ENCODE measurements at places on chromosomes 3 and 15.

DNA sequence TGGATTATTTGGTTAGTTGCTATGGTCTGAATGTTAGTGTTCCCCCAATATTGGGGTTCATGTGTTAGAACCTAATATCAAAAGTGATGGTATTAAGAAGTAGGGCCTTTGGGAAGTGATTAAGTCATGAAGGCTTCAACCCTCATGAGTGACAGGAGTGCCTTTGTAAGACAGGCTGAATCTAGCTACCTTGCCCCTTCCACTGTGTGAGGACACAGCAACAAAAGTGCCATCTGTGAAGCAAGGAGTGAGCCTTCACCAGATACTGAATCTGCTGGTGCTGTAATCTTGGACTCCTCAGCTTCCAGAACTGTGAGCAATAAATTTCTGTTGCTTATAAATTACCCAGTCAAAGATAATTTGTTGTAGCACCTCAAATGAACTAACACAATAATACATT lies 22.6 kb upstream of the SATB1 start:
- H3K27ac ChIP-seq: no peak overlapping the region
- H3K27me3 ChIP-seq: peaks cover 25% of the 10 kb centered on the region
- peaks cover 28% of the 10 kb centered on the region for H3K4me1 ChIP-seq

- no peak for DNase-seq
- no peaks in the 10 kb centered on the region for H3K4me1 ChIP-seq
- H3K27ac ChIP-seq: no peak overlapping the region
- no peaks in the 10 kb centered on the region for H3K36me3 ChIP-seq
- no peak overlapping the region for H3K4me3 ChIP-seq
Observed at GRCh38 chr15:84009616-84010015, 226.0 kb upstream of the GOLGA6L4 start.

DNA sequence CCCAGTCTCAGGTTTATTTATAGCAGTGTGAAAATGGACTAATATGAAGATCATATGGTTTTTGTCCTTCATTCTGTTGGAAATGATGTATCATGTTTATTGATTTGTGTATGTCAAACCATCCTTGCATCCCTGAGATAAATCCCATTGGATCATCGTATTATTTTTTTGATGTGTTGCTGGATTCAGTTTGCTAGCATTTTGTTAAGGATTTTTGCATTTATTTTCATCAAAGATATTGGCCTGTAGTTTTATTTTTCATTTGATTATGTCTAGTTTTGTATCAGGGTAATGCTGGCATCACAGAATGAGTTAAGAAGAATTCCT lies 34.3 kb downstream of the FAIM start:
- H3K27me3 ChIP-seq: no peaks in the 10 kb centered on the region
- no peak overlapping the region for H3K27ac ChIP-seq
- no peak overlapping the region for H3K4me3 ChIP-seq
- H3K4me1 ChIP-seq: no peaks in the 10 kb centered on the region

DNA sequence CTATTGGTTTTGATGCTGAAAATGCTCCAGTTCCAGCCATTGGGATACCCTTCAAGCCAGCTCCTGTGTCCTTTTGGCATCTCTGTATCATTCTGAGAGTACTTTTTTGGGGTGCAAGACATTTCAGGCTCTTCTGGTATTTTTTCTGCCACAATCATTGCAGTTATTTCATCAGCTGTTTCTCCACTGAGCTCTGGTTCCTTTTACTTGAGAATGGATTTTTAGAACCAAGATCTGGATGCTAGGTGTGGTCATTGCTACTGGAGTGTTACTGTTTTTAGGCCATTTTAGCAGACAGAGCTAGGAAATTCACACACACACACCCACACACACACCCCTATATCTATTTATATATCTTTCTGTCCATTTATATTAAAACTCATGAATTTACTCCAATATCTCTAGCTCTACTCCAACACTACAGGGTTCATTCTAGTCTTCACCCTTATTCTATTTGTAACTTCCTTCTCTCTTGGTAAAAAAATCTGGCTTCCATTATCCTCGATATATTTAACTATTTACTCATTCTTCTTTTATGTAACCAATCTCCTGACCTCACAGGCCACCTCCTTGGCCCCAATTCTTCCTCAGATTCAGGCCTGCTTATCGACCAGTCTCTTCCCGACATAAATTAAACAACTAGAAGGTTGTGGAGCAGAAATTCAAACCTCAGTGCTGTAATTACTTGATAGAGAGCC lies 17.0 kb downstream of the SLC35G2 start:
- H3K4me1 ChIP-seq: peaks cover 8% of the 10 kb centered on the region
- H3K27ac ChIP-seq: no peak overlapping the region
- H3K36me3 ChIP-seq: no peaks in the 10 kb centered on the region
- DNase-seq: no peak

GRCh38 chr15:81338170-81339007 lies 14.4 kb upstream of the STARD5 start:
- peaks cover 46% of the 10 kb centered on the region for H3K4me1 ChIP-seq
- H3K36me3 ChIP-seq: no peaks in the 10 kb centered on the region
- H3K4me3 ChIP-seq: no peak overlapping the region
- DNase-seq: no peak
- H3K27me3 ChIP-seq: peaks cover 2% of the 10 kb centered on the region
- peak overlapping the region; percentile 80 for H3K27ac ChIP-seq

DNA sequence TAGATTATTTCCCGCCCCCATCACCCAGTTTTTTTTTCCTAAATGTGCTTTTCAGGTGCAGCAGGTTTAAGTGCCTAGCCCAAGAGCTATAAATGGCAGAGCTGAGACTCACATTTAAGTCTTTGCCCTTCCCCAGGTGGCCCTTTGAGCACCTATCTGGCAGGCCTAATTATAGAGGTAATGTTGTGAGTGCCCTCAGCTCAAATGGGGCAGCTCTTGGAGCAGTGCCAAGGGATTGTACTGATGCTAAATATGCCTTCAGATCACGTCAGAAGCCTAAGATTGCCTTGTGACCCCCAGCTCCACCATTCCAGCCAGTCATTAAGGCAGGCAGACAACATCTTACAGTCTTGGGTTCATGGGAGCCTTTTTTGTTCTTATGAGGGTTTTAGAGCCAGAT lies 159.5 kb downstream of the RPLP1 start:
- no peaks in the 10 kb centered on the region for H3K36me3 ChIP-seq
- no peak for DNase-seq
- H3K27ac ChIP-seq: no peak overlapping the region
- no peak overlapping the region for H3K4me3 ChIP-seq
- peaks cover 26% of the 10 kb centered on the region for H3K27me3 ChIP-seq

- peaks cover 4% of the 10 kb centered on the region for H3K4me1 ChIP-seq
- H3K27ac ChIP-seq: no peak overlapping the region
- no peaks in the 10 kb centered on the region for H3K27me3 ChIP-seq
- H3K36me3 ChIP-seq: peaks cover 10% of the 10 kb centered on the region
Observed at GRCh38 chr15:92864127-92864814, 35.9 kb upstream of the CHD2 start.

DNA sequence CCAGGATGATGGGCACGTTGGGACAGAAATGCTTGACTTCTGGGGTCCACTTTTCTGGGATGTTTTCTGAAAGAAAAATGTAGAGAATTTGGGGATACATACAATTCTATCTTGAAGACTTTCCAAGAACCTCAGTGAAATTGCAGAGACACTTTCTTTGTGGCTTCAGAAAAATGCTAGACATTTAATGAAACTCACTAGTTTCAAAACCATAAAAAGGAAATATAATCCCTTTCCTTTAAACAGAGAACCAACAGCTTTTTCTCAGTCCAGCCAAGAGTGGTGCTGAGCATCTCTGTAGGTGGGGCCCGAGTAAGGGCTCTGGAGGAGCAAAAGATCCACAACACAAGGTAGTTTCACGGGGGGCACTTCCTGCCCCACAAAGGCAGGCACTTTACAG lies 4.4 kb upstream of the GPX1 start:
- DNase-seq: no peak
- peak overlapping the region; percentile 16 for H3K27ac ChIP-seq
- H3K4me1 ChIP-seq: peaks cover 9% of the 10 kb centered on the region
- no peaks in the 10 kb centered on the region for H3K27me3 ChIP-seq
- peaks cover 37% of the 10 kb centered on the region for H3K36me3 ChIP-seq

- H3K27me3 ChIP-seq: peaks cover 8% of the 10 kb centered on the region
- H3K4me1 ChIP-seq: no peaks in the 10 kb centered on the region
- H3K36me3 ChIP-seq: no peaks in the 10 kb centered on the region
- no peak overlapping the region for H3K27ac ChIP-seq
- no peak overlapping the region for H3K4me3 ChIP-seq
Observed at GRCh38 chr3:79125313-79125984, 642.3 kb downstream of the ROBO1 start.

- no peaks in the 10 kb centered on the region for H3K4me1 ChIP-seq
- no peak overlapping the region for H3K27ac ChIP-seq
- no peak for DNase-seq
- H3K36me3 ChIP-seq: no peaks in the 10 kb centered on the region
Observed at GRCh38 chr15:34214135-34214534, 4.2 kb upstream of the KATNBL1 start.

DNA sequence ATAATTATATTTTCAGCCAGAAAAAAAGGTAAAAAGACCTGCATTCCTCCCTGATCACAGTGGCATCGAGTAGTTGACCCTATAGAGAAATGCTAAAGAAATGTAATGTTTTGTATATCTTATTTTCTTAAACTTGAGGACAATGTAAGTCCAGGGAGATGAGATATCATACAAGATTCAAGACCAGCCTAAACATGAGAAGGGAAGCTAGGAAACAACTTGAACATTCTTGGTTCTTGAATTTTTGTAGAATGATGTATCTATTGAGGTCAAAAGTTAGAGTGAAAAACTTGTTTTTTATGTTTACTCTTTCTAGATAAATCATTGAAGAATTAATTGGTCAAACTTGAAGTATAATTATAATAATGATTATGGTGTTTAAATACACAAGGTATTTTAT lies 497.7 kb upstream of the TBL1XR1 start:
- no peak overlapping the region for H3K4me3 ChIP-seq
- no peak overlapping the region for H3K27ac ChIP-seq
- no peaks in the 10 kb centered on the region for H3K27me3 ChIP-seq
- no peak for DNase-seq

GRCh38 chr3:50612970-50613846 lies 1.6 kb upstream of the CISH start:
- peak overlapping the region; percentile 79 for H3K4me3 ChIP-seq
- peaks cover 5% of the 10 kb centered on the region for H3K27me3 ChIP-seq
- DNase-seq: no peak
- peaks cover 57% of the 10 kb centered on the region for H3K4me1 ChIP-seq
- H3K27ac ChIP-seq: peak overlapping the region; percentile 96

DNA sequence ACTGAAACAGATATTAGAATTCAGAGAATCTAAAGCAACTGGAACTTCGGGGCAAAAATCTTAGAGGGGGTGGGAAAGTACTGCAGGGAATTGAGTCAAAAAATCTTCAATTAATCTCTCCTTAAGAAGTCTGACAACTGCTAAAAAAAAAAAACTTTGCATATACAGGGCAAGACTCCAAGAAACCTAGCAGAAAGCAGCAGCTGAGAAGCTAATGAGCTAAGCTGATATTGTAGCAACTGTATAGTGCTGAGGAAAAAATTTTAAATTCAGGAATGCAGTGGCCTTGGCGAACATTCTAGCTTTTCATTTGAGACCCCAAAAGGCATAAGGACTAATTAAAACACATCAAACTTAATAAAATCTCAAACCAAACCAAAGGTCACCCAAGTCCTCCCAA lies 113.6 kb downstream of the SCAPER start:
- no peaks in the 10 kb centered on the region for H3K27me3 ChIP-seq
- H3K4me3 ChIP-seq: no peak overlapping the region
- no peaks in the 10 kb centered on the region for H3K4me1 ChIP-seq
- peaks cover 27% of the 10 kb centered on the region for H3K36me3 ChIP-seq
- no peak for DNase-seq
- H3K27ac ChIP-seq: no peak overlapping the region

DNA sequence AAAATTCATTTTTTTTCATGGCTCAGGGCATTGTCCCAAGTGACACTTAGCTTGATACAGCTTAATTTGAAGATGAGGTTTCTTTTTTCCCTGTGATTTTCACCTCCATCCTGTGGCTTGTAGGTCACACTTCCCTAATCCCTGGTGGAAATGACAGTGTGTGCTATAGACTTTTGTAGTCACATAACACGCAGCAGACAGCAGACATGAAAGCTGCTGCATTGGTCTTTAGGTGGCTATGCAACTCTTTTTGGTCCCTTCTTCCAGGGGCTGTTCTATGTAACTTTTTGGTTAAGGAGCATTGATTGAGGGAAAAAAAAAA lies 38.8 kb downstream of the TRAK1 start:
- H3K27me3 ChIP-seq: no peaks in the 10 kb centered on the region

DNA sequence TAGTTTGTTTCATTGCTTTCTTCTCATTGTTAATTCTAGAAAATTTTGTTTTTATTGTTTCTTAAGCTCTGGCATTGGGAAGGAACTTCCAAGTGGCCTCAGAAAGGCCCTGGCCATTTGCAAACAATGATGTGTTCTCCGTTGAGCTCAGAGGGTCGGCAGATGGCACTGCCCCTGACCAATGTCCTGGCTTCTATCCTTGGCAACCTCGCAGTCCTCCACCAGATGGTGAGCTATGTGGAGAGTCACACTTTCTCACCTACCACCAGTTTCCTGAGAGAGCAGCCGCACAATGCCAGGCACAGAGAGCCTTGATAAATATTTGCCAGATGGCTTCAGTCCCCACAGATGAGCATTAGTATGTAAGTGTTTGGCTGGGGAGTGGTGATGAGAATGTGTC lies 343.7 kb downstream of the EPHB1 start:
- H3K4me3 ChIP-seq: no peak overlapping the region
- peaks cover 27% of the 10 kb centered on the region for H3K27me3 ChIP-seq
- no peak overlapping the region for H3K27ac ChIP-seq
- H3K4me1 ChIP-seq: no peaks in the 10 kb centered on the region

DNA sequence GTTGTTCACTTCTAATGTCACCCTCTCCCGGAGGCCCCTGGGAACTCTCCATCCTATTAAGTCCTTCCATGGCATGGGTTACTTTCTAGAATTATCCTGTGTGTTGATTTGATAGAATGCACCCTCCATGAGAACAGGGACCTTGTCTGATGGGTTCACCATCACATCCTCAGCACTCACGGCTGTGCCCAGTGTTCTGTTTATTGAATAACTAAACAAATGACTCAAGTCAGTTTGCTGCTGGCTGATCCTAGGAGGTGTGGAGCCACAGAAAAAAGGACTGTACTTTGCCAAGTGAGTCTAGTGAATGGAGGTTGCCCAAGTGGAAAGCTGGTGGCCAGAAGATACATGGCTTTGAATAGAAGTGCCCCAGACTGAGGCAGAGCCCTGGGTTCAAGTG lies 48.5 kb upstream of the RAB6B start:
- H3K27ac ChIP-seq: peak overlapping the region; percentile 41
- no peak for DNase-seq
- H3K27me3 ChIP-seq: no peaks in the 10 kb centered on the region
- H3K4me1 ChIP-seq: peaks cover 54% of the 10 kb centered on the region
- peaks cover 5% of the 10 kb centered on the region for H3K36me3 ChIP-seq

GRCh38 chr15:28969511-28970085 lies 83.8 kb downstream of the APBA2 start:
- peaks cover 4% of the 10 kb centered on the region for H3K4me1 ChIP-seq
- DNase-seq: no peak
- H3K4me3 ChIP-seq: no peak overlapping the region
- H3K36me3 ChIP-seq: no peaks in the 10 kb centered on the region
- no peaks in the 10 kb centered on the region for H3K27me3 ChIP-seq

GRCh38 chr3:46778101-46778500 lies 60.4 kb upstream of the PRSS50 start:
- H3K4me3 ChIP-seq: no peak overlapping the region
- H3K4me1 ChIP-seq: no peaks in the 10 kb centered on the region
- no peaks in the 10 kb centered on the region for H3K27me3 ChIP-seq
- H3K36me3 ChIP-seq: peaks cover 10% of the 10 kb centered on the region

GRCh38 chr3:117442566-117442965 lies 733.0 kb downstream of the TUSC7 start:
- no peak overlapping the region for H3K4me3 ChIP-seq
- no peaks in the 10 kb centered on the region for H3K36me3 ChIP-seq
- H3K27ac ChIP-seq: no peak overlapping the region
- no peak for DNase-seq

GRCh38 chr15:100572362-100572983 lies 29.5 kb downstream of the LINS1 start:
- no peaks in the 10 kb centered on the region for H3K4me1 ChIP-seq
- no peaks in the 10 kb centered on the region for H3K27me3 ChIP-seq
- DNase-seq: no peak
- H3K27ac ChIP-seq: no peak overlapping the region
